Stimulated activated naive CD8-positive, alpha-beta T cell treated with anti-CD3 and anti-CD28 coated beads, Interleukin-15, Interleukin-2, amounts not matched to agents 100 U/mL and 50 U/mL, for 24 hours (primary cell): ENCODE measurements at places on chromosomes 2 and 18.

DNA sequence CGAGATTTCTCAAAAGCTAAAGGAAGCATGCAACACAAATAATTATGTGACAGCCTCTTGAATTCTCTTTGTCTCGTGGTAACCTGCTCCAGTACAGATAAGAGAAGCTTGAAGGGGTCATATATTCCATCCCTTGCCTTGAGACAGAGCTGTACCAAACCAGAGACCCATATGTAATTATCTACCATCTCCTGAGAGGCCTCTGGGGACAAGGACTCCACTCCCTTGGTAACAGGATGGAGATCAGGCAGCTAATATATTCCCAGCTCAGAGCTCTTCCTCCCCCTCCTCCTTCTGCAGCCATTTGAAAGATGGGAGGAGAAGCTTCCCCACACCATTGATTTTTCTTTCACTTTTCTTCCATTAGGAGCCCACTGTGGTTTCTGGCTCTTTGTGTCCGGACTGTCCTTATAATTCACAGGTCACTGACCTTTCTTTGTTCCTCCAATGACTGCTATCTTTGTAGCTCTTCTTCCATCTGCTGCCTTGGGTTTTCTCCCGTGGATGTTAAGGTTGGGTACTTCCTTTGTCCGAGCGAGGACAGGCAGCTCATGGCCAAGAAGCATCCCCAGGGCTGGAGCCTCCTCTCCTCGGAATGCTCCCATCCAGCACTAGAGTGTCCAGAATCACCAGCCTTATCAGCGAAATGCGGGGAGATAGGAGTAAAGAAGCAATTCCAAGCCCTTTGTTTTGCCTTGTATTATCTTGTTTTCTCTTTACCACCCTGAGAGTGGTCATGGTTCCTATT lies 72.6 kb upstream of the STPG4 start:
- DNase-seq, result no peak

DNA sequence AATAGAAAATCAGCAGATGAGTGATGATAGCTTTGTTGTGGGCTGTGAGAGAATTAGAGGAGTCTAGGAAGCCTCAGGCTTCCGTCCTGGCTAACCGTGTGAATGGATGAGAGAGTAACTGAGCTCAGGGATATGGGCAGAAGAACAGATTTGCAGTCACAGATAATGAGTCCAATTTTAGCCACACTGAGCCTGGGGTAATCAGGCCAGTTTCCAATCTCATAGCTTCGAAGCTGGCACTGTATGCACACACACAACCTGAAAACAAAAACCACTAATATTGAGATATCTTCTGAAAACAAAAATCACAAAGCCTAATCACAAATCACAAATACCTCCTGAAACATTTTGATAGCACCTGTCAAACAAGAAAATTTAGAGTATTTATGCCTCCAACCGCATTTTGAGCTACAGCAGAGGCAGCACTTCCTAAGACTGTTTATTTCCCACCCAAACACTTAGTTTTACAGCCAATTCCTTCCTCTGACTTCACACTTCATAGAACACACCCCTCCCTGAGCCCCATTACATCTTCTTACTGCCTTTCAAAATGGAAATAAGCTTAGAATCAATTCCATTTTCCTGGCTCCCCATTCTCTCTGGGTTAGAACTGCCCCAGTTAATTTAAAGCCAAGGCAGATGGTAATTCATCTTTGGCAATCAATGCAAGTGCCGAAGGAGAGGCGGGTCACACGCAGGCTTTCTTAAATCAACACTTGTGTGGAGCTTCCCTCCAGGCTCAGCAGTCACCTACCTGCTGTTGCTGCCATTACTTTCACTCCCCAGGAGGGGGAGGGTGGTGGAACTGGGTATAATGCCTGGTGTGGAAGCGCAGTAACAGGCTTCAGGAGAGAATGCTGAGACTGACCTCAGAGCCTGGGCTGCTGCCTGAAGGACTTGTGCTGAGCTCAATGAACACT lies 18.9 kb downstream of the TTR start:
- DNase-seq, result no peak

DNA sequence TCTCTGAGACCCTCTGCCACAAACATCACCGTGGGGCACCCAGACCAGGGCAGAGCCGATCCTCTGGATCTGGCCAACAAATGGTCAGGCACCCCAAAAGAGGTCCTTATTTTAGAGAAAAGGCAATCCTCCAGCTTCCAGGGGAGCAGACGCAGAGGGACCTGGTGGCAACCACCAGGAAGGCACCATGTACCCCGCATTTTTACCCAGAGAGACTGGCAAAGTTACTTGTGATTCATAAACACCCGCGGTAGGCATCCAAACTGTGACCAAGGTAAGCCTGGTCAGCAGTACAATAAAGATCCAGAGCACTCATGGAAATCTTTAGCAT lies 10.5 kb downstream of the LIMS2 start:
- no peak for DNase-seq

DNA sequence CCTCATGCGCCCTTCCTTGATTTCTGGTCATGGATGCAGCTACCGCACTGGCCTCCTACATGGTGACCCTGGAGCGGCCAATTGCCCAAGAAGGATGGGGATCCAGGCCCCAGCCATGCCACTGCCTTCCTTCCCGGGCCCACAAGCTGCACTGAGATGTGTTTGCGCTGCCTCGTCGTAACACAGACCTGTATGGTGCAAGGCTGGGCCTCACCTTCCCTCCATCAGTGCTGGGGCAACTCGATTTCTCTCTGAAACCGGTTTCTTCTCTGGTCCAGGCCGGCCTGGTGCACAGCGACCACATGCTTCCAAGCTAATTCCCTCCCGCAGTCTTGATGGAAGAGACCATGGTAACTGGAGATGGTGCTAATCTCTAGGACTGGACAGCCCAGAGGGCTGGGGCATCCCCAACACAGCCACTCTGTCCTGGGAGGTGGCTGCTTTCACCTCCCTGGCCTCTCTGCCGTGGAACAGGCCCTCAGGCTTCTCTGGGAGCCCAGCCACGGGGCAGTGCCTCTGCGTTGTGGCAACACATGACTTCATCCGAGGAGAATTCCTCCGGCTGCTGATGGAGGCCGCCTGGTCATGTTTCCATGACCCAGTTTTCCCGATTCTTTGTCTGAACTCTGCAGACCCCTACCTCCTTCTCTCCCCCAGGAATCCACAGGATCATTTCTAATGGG lies 184.2 kb downstream of the GLI2 start:
- DNase-seq, result no peak

DNA sequence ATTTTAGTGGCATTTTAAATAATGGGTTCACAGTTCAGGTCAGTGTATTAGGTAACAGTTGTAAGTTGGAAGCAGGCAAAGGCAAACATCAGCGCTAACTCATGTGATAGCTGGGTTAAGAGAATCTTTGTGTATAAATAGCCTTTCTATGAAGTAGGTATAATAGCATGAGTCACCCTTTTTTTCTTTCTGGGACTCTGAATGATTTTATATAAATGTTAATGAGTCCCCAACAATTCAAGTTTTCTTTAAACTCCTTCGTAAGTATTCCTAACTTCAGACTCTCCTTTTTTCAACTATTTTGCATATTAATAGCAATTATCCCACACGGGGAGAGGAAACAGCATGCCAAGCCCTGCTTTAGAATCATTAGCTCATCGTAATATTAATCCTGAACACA lies 384.3 kb downstream of the PIK3C3 start:
- DNase-seq, result no peak

GRCh38 chr2:68726608-68727367 lies 7.8 kb upstream of the ARHGAP25 start:
- DNase-seq, result peak; percentile 80
